ENCODE measurements at places on chromosomes 6 and 20.

DNA sequence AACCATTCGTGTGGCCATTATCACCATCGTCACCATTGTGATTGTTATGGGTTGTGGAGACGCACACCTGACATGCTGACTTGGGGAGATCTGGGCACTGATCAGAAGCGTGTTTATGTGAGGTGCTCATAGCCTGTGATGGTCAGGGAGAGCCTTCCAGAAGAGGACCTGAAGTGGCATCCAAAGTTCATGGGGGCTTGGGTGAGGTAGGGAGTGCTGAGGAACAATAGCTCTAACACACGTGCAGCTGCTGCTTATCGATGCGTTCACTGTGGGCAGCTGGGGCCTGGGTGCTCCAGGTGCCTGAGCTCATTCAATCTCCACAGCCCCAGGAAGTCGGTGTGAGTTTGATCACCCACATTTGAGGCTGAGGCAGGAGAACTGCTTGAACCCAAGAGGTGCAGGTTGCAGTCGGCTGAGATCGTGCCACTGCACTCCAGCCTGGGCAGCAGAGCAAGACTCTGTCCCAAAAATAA is 227.3 kb downstream of the PREX1 start:
- no peak for DNase-seq

GRCh38 chr6:126770176-126770575 is 348.3 kb upstream of the RSPO3 start:
- no peak for DNase-seq

DNA sequence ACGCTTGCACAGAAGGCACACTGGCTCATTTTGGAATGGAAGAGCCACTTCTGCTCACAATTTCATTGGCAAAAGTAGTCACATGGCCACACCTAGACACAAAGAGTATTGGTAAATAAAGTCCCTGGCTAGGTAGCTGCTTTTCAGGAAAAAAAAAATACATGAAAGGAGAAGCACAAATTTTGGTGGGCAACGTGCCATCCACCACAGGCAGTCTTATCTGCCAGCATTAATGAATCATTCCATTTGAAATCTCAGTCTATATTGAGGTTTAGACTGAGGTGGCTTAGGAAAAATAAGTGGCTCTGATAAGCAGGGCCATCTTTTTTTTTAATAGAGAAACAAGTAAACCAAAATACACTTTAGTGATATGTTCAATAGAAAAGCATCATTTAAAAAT is 44.3 kb downstream of the ADGRB3 start:
- DNase-seq = no peak

- DNase-seq = no peak
Observed at GRCh38 chr6:42158011-42158410, 15.2 kb upstream of the GUCA1A start.

GRCh38 chr6:96613291-96613999 is 50.5 kb downstream of the FHL5 start:
- DNase-seq = no peak

GRCh38 chr6:88983532-88983931 is 20.1 kb upstream of the RNGTT start:
- DNase-seq = no peak

DNA sequence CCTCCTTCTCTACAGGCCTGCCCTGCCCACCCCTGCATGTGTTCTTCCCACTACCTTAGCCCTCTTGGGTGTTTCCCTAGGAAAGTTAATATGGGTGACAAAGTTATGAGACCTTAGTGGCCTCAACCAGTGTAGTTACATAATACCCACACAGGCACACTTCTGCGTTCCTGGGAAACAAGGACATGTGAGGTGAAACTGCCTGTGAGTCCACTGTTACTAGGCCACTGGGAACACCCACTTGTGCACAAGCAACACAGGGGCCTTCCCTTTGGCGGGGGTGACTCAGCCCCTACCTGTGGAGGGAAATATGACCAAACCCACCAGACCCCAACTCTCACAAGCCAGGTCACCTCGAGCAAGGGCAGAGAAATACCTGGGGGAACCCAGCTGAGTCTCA is 12.8 kb downstream of the PI16 start:
- DNase-seq = peak; percentile 30

DNA sequence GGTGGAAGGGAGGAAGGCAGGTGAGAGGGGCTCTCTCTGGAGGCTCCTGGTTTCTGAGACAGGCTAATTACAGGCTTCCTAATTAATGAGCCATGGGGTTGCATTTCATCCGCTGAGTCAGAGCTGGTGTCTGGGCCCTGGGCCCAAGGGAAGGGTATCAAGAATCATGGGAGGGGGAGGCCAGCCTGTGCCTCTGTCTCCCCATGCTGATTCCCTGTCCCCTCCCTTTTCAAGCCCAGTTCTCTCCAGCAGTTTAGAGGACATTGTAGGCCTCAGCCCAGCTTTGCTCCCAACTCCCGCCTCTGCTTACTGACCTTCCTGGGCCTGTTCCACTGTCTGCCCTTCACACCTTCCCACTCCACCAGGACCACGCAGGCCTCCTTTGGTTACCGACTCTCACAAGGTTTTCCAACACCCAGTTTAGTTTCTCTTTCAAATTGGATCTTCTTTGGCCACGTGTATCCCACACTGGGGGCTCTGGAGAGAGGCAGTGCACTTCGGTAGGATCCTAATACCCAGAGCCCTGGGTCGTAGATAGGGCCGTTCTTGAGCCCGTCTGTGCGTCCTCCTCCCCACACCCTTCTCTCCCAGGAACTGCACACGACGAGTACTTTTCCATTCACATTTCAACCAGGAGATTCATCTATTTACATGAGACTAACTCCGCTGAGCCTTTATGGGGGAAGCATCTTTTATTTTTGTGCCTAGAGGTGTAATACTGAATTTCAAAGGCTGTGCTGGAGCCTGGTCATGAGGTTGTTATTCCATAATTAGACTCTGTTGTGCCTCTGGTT is 18.2 kb upstream of the AVP start:
- no peak for DNase-seq

- DNase-seq = no peak
Observed at GRCh38 chr6:133584823-133585222, 304.1 kb upstream of the TCF21 start.

- no peak for DNase-seq
Observed at GRCh38 chr6:48743738-48744137, 632.7 kb upstream of the PTCHD4 start.

GRCh38 chr6:73732845-73733675 is 37.1 kb downstream of the CD109 start:
- DNase-seq = peak; percentile 69

DNA sequence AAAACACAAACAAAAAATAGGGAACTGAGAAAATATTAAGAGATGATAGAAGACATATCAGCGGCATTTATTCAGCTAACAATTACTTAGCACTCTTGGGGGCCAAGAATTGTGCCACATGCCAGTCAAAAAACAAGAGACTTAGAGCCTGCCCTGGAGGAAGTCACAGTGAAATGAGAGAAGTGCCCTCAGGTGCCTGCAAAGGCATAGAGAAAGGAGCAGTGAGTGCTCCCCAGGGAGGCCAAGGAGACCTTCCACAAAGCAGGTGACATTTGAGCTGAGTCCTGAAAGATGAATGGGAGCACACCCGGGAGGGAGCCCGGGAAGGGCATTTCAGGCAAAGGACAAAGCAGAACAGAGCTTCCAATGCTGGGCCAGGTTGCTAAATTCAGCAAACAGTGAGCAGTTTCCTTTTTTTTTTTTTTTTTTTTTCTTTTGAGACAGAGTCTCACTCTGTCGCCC is 184.7 kb upstream of the JARID2 start:
- no peak for DNase-seq

GRCh38 chr6:90078513-90079289 is 184.4 kb downstream of the GJA10 start:
- peak; percentile 83 for DNase-seq

- no peak for DNase-seq
Observed at GRCh38 chr20:40489886-40490285, 199.2 kb downstream of the MAFB start.

DNA sequence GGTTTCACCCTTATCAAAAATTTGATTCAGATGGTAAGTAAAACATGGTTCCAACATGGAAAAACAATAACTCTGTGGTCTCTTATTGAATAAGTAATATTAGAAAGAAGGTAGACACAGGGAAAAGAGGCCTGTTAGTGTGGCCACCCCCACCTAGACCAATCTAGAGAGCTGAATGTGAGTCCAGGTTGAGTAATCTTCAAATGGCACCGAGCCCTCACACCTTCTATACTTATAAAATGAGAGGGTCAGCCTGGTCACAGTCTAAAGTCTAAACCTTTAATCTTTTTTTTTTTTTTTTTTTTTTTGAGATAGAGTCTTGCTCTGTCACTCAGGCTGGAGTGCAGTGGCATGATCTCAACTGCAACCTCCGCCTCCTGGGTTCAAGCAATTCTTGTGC is 6.9 kb downstream of the FAM184A start:
- DNase-seq = no peak

DNA sequence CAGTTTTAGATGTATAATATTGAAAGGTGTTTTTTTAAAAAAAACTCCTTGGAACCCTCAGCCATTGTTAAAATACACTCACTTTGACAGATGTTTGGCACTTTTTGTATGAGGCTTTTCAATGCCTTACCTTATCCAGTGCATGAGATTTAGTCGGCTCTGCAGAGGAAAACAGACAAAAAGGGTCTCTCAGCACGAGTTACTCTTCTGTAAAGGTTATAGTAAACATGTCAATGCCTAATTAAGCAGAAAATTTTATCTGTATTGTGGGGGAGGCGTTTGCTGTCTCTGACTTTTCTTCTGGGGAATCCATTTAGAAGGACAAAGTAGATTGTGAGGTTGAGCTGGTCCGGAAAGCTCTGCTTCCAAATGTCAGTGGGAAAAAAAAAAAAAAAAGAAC is 278.3 kb downstream of the TSHZ2 start:
- DNase-seq = no peak

DNA sequence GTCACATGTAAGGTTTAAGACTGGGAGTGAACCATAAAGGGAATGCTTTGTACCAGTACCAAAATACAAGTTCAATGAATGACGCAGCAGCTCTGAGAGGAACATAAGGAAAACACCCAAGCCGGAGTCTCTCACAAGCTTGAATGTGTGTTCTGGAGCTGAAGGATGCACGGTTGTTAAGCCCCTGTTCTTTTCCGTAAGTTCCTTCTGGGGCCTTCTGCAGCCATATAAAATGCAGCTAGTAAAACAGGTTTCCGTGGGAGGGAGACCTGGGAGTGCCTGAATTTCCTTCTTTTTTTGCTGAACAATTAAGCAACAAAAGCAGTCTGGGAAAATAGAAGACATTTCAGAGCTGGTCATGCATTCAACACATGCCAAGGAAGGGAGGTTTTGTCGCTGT is 73.2 kb upstream of the JAG1 start:
- DNase-seq = no peak

- no peak for DNase-seq
Observed at GRCh38 chr20:64153410-64153809, 10.8 kb upstream of the MYT1 start.

DNA sequence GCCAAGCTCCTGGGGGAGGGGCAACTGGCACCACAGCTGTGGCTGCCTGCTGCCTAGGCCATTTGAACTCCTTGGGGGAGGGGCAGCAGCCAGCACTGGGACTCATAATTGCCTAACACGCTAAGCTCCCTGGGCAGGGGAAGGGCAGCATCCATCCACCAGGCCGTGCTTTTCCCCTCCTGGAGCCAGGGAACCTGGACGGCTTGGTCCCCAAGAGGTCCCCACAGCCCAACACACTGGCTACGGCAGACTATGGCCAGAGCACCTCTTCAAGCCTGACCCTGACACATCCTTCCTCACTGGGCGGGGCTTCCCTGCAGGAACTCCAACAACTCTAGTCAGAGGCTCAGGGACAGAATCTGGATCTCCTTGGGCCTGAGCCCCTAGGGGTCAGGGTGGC is 269.4 kb downstream of the RNF144B start:
- DNase-seq = no peak

DNA sequence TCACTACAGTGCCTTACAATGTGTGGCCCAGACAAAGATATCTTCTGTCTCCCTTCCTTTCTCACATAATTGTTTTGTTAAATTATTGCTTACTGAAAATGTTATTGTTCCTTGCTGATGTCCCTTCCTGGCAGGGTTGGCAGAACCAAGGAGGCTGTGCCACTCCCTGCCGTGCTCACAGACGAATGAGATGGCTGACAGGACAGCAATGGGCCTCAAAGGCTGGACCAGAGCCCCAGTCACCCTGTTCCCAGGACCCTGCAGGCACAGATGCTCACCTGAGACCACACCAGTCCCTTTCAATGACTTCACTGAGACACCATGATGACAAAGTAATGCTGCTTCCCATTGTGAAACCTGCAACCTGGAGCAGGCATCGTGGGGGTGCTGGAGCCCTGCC is 375.1 kb downstream of the HACE1 start:
- no peak for DNase-seq

DNA sequence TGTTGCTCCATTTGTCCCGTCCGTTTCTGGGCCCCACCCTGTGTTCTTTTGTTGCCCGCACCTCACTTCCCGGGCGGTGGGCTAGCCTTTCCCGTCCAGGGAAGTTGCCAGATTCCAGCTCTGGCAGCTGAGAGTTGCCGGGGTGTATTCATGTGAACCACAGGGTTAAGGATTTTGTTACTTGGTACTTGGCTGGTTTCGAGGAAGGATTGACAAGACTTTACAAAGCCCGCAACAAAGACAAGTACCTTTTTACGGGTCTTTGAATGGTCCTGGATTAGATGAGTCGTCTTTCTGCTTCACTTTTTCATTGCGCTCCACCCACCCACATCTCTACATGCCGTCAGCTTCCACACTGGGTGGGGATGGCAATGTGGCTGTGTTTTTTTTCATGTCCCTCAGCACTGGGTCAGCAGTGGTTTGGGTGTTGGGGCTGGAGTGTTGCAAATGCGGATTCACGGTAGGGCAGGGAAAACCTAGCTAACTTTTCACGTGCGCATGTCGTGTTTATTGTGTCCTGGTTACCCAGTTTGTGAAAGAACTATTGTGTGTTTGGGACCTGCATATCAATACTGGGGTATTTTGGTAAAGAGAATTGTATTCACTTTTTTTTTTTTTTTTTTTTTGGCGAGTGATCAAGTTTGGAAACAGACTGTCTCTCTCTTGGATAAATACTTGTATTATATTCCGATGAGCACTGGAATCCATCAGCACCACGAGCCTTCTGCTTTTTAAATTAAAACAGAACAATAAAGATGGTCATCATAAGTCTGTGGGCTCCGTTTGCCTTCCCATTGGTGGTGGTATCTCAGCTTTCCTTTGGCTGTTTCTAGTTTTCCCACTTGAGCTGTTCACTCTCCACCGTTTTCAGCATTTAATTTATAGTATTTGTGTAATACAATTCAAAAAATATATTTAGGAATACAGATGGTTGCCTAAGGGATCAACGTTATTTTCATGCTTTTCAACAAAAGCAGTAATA is 1.2 kb downstream of the DUSP22 start:
- peak; percentile 56 for DNase-seq

DNA sequence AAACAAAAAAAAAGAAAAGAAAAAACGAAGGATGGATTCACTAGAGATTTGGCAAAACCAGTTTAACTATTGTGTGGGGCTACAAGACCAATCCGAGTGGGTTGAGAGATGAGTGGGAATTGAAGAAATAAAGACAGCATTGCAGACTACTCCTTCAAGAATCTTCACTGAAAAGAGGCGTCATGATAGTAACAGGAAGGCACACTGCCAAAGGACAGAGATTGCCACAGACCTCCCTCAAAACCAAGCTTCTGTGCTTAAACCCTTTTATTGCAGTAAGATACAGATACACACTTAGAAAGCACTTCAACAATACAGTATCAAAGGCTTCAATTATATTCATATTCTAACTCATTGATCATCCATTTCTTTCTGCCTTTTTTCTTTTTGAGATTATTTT is 103.9 kb downstream of the IPCEF1 start:
- no peak for DNase-seq

Measured in activated T-cell treated with anti-CD3 and anti-CD28 coated beads, Interleukin-2, amount 50 U/mL, for 72 hours (primary cell).